ENCODE measurements at places on chromosomes 16 and 17.

GRCh38 chr17:17186551-17187505 lies 19.3 kb downstream of the PLD6 start:
- DNase-seq, result no peak

GRCh38 chr16:68406458-68407152 lies 41.7 kb downstream of the SMPD3 start:
- DNase-seq, result no peak

- peak; percentile 82 for DNase-seq
These were observed at the start of gene ASPHD1 for GRCh38 chr16:29900102-29900887. ASPHD1 (plus strand) TSS chr16:29900488; CDS start chr16:29900972, 484 bp downstream.

- DNase-seq, result no peak
These were observed 832.3 kb upstream of the GOT2 start for GRCh38 chr16:59566446-59566845.

GRCh38 chr17:38800237-38800760 lies 943 bp upstream of the PIP4K2B start:
- no peak for DNase-seq

DNA sequence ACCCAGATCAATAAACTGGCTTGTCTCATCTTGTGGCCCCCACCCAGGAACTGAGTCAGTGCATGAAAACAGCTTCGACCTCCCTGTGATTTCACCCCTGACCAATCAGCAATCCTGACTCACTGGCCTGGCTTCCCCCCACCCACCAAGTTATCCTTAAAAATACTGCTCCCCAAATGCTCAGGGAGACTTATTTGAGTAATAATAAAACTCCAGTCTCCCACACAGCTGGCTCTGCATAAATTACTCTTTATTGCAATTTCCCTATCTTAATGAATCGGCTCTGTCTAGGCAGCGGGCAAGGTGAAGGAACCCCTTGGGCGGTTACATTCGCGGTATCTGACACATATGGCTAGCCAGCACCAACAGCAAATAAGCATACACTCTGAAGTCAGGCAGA lies 9.8 kb upstream of the RABEP1 start:
- DNase-seq, result peak; percentile 35

GRCh38 chr17:30981531-30982519 lies 11.0 kb downstream of the RNF135 start:
- no peak for DNase-seq

- DNase-seq, result no peak
These were observed 22.3 kb downstream of the GJC1 start for GRCh38 chr17:44807817-44808155.

DNA sequence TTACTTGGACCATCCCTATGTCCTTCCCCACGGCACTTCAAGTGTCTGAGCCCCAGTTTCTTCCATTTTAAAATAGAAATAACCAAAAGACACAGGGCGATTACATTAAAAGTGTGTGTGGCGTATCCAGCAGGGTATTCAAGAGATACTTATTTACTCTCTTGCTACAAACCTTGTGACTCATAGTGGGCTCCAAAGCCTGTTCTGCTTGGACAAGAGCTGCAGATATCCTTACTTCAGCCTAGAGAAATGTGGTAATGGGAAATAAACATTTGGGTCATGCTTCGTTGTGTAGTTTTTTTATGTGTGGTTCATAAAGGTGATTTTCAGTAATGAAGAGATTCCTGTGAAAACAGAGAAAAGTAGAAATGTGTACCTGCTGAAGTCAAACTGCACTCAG lies 288.9 kb upstream of the CDH11 start:
- DNase-seq, result no peak

DNA sequence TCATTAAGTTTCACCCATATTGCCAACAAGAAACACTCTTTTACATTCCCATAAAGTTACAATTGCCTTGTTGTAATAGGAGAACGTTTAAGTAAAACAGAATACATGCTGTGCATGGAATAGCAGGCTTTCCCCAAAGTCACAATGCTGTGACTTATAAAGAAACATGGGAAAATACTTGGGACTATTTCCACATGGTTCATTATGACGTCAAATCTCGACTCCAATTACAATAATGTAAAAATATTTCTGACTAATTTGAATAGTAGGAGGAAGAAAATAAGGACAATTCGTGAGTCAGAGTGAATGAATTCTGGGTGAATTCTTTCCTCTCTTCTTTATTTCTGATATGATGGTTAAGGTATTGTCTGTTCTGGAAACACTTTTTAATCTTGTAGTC lies 52.8 kb downstream of the CDH11 start:
- no peak for DNase-seq

DNA sequence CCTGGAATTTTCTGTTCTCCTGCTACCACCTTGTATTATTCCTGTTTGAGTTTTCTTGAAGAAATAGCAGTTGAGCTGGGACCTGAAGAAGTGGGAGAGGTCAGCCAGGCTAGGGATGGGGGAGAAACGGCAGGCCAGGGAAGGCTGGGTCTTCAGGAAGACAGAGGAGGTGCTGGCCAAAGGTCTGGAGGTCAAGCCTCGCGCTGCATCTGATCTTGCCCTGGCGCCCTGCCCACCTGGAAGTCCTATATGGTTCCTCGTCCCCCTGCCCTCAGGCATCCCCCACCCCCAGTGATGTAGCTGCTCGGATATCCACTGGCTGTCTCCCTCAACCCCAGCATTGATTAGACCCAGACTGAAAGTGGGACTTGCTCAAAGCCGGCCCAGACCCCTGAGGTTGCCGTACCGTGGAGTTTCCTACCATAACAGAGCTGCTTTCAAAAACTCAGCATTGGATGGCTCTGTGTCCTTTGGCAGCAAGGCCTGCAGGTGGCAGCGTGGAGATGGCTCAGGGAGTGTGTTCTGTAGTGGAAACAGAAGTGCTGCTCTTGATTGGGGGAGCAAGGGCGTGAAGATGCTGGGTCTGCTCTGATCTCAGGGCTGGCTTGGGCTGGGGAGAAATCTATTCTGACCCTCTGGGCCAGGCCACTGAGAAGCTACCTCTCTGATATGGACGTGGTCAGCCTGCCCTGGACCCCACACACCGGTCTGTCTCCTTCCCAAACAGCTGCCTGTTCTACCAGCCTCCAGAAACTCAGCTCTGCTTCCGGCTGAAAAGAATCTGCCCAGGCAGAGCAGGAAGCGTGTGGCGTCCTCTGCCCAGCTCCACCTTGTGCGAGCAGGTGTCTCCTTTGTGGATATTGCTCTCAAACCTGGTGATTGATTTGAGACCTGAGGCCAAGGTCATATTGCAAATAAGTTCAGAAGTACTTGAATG lies 107.0 kb upstream of the CACNG5 start:
- peak; percentile 17 for DNase-seq

DNA sequence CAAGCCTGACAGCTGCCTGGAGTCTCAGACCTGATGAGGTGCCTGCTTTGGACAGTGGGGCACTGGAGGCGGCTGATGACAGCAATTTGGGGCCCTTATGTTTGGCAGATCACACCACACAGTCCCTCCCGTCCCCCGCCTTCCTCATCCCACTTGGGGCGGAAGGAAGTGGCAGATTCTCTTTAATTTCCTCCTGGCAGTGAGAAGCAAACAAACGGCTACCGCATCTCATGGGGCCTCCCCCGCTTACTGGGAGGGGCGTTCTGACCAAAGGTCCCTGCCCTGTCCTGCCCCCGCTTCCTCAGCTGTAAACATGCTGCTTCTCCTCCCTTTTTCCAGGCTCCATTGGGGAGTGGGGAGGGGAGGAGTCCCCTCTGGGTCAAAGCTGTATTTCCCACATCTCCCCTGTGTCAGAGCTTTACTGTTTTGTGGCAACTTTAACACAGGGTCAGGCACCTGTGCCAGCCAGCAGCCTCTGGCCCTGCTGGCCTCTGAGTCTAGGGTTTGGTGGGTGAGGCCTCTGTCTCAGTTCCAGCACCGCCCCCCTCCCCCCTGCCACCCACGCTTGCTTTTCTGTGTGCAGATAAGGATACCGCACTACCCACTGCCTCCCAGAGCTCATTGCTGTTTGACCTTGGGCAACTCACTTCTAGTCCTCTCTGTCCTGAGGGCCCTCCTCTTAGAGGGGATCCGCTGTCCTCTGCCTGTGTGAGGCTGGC lies 5.4 kb upstream of the NFATC3 start:
- peak; percentile 74 for DNase-seq

- no peak for DNase-seq
These were observed 166.0 kb upstream of the ZFHX3 start for GRCh38 chr16:73213732-73214455.

DNA sequence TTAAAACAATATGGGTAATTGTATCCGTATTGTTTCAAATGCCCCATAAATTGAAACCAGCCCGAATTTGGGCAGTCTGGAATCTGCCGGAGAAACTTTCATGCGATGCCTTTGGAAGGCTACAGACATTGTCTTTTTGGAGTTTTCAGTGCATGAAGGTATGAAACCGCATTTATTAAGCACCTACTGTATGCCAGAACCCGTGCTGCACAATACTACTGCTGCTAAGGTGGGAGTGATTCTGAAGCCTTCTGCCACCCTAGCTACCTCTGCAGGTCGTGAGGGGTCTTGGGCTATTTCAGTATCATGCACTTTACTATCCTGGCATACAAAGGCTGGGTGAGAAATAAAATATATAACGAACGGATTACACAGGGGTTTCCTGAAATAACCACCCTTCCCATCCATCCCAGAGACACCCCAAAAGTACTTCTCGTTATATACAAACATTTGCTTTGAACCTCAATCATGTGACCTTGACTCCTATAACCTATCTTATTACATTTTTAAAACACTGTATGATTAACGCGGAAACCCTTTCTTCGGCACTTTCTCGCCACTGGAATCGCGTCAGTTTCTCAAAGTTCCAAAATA lies 1.0 kb upstream of the MSI2 start:
- DNase-seq, result no peak

DNA sequence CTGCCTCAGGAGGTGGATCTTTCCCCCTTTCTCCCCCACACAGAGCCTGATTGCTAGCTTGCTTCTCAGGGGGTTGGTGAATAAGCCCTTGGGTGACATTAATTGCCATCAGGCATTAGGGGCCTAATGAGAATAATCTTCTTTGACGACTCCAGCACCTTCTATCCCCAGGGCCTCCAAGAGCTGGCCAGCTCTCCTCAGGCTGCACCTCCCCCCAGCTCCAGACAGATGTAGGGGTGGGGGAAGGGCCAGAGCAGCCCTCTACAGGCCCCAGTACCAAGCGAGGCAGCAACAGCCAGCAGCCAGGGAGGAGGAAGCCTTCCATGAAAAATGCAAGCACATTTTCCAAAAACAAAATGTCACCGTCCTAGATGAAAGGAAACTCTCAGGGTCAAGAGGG lies 1.4 kb upstream of the TMEM132E start:
- no peak for DNase-seq

DNA sequence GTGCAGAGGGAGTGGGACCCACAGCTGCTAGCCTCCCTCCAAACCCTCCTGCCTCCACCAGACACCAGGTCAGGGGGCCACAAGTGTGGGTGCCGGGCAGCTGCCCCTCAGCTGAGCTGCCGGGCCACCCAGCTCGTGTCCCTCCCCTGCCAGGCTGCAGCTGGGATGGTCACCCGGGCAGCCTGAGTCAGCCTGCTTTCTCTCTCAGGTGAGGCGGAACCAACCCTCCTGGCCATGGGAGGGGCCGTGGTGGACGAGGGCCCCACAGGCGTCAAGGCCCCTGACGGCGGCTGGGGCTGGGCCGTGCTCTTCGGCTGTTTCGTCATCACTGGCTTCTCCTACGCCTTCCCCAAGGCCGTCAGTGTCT lies 6.9 kb downstream of the SLC16A3 start:
- no peak for DNase-seq

DNA sequence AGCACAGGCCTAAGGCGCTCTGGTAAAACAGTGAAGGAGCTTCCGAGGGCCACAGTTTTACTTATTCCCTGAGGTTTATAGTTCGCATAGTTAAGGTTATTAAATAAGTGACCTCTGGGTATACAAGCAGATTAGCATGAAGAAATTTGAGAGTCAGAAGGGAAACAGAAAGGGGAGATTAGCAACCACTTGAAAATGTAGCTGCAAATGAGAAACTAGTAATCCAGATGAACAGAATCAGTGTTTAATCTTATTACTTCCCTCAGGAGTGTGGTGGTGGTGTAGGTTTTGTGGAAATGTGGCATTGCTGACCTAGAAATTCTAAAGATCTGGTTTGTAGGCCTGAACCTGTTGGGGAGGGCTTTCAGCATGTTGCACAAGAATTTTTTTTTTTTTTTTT lies 130.4 kb downstream of the CCDC182 start:
- DNase-seq, result no peak

- no peak for DNase-seq
These were observed 244.1 kb upstream of the MAF start for GRCh38 chr16:79844603-79845002.

GRCh38 chr16:85986931-85987749 lies 88.2 kb downstream of the IRF8 start:
- DNase-seq, result peak; percentile 48

GRCh38 chr16:77985111-77985510 lies 37.2 kb upstream of the CLEC3A start:
- DNase-seq, result no peak

DNA sequence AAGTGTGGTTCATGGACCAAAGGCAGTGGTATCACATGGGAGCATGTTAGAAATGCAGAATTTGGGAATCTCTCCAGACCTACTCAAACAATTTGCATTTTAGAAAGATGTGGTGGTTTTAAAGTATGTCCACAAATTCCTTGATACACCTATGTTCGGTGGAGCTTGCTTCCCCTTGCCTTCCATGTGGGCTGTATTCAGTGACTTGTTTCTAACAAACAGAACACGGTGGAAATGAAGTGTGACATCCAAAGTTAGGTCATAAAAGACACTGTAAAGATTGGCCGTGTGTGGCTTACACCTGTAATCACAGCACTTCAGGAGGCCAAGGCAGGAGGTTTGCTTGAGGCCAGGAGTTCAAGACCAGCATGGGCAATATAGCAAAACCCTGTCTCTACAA lies 16.7 kb downstream of the COQ7 start:
- DNase-seq, result no peak

DNA sequence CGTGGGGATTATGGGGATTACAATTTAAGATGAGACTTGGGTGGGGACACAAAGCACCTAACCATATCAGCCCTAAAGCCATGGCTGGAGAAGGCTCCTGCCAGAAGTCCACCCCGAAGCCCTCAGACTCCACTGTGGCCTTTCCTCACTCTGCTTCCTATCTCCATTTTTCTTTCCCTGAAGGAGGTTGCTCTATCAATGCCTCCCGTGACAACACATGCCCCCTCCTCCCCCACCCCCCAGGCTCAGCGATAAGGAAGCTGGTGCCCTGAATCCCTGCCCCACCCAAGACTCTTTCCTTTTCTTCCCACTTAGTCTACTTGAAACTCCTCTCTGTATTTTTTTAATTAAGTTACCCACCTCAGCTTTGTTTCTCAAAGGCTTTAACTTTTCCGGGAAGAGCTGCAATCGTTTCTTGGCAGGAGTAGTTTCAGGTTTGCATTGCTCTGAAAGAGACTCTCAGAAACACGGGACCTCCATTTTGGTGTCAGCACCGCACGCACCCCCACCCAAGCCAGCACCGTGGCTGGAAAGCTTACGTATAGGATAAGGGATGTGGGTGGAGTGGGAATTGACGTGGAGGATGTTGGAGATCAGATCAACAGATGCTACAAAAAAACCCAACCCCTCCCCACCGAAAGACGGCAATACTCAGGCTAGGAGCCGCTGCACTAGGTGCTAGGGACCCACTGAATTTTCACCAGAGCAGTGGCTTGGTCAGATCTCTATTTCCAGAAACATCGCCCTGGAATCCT lies 15.2 kb upstream of the CA4 start:
- DNase-seq, result peak; percentile 20

Data from stimulated activated naive CD8-positive, alpha-beta T cell treated with anti-CD3 and anti-CD28 coated beads, Interleukin-15, amount 100 ng/mL, for 72 hours (primary cell).